Astrocyte of the cerebellum (primary cell): ENCODE measurements at places on chromosomes 12 and 14.
A peak's percentile ranks its signal among the peaks of the same experiment; 100 is the strongest.

DNA sequence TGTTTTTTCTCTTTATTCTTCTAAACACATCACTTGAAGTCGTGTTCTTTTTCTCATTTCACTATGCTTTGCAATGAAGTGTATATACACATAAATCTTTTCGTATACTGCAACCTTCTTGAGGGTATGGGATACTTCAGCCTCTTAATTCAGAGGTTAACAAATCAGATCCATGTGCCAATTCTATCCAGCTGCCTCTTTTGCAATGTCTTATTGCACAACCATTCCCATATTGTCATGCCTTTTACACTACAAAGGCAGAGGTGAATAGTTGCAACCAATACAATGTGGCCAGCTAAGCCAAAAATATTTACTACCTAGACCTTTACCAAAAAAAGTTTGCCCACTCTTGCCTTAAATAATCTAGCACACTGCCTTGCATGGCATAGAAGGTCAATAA is 224.5 kb upstream of the FOXG1 start:
- DNase-seq: peak; percentile 19

GRCh38 chr14:25833341-25834126 is 764.3 kb downstream of the NOVA1 start:
- DNase-seq: peak; percentile 12

DNA sequence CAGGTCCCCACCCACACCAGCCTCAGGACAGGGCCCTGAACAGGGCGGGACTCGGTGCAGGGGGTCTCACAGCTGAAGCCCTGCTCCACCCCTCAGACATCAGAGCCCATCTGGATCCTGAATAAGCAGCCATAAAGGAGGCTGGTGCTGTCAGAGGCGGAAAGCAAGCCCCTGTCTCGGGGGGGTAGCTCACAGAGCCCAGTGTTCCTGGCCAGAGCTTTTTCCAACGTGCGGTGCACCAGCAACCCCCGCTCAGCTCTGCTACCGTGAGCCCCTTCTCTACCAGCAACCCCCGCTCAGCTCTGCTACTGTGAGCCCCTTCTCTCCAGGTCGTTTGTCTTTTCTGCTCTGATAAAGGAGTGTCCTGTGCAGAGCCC is 136.5 kb upstream of the SFSWAP start:
- no peak for DNase-seq

DNA sequence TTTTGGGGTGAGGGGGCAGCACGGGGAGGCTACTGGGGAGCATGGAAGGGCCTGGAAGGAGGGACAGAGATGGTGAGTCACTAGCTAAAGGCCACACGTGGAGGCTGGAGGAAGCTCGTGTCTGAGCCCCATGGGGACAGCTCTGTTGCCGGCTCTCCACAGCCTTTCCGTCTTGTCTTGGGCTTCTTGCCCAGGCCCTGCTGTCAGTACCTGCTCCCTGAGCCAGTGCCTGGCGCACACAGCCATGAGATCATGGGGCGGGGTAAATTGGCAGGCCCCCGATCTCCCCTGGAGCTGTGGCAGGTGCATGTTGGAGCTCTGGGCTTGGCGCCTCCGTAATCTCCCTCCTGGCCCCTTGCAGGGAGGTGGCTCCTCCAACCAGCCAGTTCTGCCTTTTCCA is 16.1 kb upstream of the KRT80 start:
- DNase-seq: no peak

- peak; percentile 34 for DNase-seq
Observed at GRCh38 chr14:71322655-71323250, 415.5 kb downstream of the PCNX1 start.

GRCh38 chr12:92000597-92000996 is 145.0 kb downstream of the BTG1 start:
- DNase-seq: peak; percentile 82

GRCh38 chr14:71206766-71207371 is 299.6 kb downstream of the PCNX1 start:
- peak; percentile 56 for DNase-seq

- no peak for DNase-seq
Observed at GRCh38 chr12:64800640-64801039, 23.8 kb upstream of the TBC1D30 start.

DNA sequence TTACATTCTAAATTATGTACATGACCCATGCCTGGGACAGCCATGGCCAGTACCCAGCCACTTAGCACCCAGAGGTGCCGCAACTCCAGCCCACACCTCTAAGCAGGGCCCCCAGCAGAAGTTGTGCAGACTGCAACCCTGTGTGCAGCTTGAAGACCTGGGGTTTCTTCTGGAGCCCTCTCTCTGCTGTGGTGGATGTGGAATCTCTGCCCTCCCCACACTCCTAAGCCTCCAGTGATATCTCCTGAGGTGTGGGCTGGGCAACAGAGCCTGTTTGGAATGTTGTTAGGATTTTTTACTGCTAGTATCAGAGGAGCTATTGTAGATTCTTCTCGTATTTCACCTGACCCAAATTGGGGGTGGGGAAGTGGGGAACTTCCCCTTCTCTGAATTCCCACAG is 59.4 kb upstream of the TUNAR start:
- no peak for DNase-seq

DNA sequence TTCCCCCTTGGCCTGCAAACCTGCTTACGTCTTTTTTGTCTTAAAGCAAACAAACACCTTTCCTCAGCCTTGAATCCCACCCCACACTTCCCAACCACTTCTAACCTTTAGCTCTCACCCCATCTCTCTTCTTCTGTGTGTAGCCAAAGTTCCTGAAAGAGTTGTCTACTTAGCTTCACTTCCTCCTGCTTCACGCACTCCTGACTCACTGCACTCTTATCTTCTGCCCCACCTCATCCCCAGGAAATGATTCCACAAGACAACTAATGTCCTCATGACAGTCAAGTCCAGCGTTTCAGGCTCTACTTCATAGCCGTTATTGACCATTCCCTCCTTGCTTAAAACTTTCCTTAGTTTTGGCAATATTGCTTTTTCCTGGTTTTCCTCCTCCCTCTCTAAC is 22.4 kb downstream of the EIF2B2 start:
- no peak for DNase-seq

DNA sequence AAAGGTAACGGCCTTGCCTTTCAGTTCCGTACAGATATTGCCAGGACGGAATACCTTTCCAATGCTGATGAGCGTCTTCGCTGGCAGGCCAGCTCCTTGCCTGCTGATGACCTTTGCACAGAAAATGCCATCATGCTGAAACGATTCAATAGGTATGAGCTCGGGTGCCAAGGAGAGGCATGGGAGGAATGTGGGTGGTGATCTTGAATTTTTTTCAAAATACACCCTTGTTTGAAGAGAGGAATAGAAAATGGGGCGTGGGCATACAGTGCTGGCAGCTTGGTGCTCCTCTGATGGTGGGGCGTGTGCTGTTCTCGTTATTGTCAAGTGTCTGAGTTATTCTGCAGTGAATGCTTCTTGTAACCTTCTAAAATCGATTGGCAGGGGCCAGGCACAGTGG is 52.5 kb downstream of the HSP90AA1 start:
- no peak for DNase-seq

DNA sequence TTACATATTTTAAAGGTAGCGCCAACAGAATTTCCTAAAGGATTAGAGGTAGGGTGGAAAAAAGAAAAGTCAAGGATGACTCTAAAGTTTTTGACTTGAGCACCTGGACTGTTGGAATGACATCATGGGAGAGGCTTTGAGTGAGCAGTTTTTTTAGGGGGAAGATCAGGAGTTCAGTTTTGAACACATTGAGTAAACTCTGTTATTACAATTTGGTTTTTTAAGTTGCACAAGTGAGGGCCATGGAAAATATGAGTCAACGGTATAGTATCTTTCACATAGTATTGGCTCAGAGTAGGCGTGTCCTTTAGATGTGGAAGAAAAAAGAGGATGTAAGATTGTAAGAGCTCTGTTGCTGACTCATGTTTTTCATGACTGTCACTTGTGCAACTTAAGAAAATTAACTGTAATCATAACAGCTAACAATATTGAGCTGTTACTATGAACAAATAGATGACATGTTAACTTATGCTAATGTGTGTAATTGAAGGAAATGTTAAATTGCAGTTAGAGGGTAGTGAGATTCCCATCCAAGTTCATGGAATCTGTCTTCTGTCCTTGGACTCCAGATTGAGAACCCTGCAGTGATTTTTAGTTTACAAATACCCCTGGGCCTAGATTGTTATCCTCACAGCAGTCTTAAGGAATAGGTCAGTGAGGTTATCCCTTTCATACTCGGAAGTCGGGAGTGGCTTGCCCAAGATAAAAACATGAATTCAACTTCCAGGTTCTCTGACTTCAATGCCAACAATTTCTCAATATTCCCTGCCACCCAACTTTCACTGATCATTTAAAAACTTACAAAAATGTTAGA is 48.2 kb upstream of the ATP2B1 start:
- peak; percentile 89 for DNase-seq

DNA sequence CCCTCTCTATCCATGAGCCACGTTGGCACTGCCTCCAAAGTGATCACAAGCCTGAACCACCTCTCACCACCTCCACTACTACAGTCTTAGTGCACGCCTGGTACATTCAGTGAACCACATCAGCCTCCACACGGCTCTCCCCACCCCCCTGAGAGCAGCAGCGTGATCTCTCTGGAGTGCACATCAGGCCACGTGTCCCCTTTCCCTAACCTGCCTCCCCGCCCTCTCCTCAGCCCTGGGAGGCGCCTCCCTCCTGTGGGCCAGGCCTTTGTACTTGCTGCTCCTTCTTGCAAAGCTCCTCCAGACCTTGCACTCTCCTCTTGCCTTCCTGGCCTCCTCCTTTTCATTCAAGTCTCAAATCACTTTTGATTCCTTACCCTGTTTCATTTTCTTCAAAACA is 49.8 kb downstream of the SLC6A12 start:
- DNase-seq: no peak

GRCh38 chr12:20024194-20024593 is 344.1 kb upstream of the PDE3A start:
- DNase-seq: no peak

DNA sequence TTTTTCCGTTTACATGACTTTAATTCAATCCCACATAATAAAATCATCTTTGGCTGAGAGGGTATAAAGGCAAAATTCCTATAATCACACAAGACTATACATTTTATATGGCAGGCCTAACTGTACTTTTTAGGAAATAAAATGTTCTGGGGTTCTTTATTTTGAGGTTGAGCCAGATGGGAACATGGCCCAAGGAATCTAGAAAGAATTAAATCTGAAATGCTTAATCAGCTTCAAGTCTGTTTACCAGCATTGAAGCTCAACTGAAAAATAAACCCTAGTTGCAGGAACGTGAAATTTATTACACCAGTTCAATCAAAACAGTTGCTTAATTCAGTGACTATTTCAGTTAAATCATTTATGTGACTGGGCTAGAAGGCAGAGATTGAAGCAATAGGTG is 191.0 kb upstream of the BTG1 start:
- DNase-seq: no peak

DNA sequence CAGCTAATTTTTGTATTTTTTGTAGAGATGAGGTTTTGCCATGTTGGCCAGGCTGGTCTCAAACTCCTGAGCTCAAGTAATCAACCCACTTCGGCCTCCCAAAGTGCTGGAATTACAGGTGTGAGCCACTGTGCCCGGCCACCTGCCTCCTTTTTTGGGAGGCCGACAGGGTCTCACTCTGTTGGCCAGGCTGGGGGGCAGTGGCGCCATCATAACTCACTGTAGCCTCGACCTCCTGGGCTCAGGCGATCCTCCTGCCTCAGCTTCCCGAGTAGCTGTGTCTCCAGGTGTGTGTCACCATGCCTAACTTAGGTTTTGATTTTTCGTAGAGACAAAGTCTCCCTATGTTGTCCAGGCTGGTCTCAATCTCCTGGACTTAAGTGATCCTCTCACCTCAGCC is 70.7 kb downstream of the AACS start:
- DNase-seq: no peak

- no peak for DNase-seq
Observed at GRCh38 chr12:89161557-89161956, 190.7 kb downstream of the DUSP6 start.

DNA sequence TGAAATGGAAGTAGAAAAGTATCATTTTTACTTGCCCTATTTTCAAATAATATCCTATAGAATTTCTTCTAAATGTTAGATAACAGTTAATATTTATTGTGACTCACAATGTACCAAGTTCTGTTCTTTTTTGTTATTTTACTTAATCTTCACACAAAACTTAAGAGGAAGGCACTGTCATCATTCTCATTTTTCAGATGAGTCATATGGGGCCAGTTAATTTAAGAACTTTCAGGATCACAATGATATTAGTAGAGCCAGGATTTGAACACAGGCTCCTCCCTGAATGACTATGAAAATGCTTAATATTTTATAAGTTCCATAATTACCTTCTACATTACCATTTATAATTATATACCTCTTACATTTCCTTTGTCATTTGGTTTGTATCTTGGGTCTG is 10.4 kb upstream of the TMEM260 start:
- DNase-seq: no peak

GRCh38 chr14:32820682-32821081 is 118.0 kb upstream of the NPAS3 start:
- no peak for DNase-seq

DNA sequence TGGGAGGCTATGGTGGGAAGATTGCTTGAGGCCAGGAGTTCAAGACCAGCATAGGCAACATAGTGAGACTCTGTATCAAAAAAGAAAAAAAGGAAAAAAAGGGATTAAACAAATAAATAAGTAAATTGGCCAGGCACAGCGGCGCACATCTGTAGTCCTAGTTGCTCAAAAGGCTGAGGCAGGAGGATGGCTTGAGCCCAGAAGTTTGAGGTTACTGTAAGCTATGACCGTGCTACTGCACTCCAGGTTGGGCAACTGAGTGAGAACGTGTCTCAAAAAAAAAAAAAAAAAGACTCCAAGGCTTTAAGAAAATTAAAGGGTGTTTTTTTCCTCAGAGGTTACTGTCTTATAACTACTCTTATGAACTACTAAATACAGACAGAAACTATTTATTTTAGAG is 11.7 kb downstream of the BEST3 start:
- DNase-seq: no peak

GRCh38 chr12:58206876-58207275 is 265.5 kb downstream of the ATP23 start:
- DNase-seq: no peak

DNA sequence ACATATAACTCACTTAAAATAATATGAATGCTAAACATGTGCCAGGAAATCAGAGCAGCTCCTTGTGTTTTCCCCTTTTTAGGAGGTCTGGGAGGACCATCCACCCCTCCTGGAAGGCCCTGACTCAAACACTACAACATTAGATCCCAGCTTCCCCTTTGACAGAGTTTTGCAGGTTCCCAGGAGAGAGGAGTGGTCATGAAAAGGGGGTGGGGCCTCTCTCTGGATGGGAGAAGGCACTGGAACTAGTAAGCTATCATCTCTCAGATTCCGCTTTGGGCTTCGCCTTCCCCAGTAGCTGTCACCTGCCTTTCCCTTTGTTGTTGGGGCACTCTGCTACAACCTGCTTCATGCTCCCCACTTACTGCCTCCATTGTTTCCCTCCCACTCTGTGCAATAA is 149.2 kb downstream of the ZFP36L1 start:
- no peak for DNase-seq

DNA sequence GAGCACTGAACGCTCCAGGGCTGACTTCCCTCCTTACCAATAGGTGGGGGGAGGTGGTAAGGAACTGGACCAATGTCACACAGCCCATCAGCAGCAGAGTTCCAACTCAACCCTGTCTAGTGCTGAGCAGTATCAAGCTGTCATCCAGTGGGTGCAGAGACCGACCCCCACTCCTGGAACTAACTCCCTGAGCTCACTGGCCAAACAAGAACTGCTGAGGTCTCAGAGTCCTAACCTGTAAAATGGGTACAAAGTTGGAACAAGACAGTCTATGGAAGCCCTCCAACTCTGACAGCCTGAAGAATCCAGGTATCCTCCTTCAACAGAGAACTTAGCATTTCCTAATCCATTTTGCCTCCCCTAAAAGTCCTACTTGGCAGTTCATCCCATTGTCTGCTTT is 91.1 kb upstream of the CLMN start:
- DNase-seq: no peak

GRCh38 chr12:52728374-52728773 is 25.1 kb upstream of the KRT77 start:
- no peak for DNase-seq
